ENCODE measurements at places on chromosomes 7 and 10.
A peak's percentile ranks its signal among the peaks of the same experiment; 100 is the strongest.

DNA sequence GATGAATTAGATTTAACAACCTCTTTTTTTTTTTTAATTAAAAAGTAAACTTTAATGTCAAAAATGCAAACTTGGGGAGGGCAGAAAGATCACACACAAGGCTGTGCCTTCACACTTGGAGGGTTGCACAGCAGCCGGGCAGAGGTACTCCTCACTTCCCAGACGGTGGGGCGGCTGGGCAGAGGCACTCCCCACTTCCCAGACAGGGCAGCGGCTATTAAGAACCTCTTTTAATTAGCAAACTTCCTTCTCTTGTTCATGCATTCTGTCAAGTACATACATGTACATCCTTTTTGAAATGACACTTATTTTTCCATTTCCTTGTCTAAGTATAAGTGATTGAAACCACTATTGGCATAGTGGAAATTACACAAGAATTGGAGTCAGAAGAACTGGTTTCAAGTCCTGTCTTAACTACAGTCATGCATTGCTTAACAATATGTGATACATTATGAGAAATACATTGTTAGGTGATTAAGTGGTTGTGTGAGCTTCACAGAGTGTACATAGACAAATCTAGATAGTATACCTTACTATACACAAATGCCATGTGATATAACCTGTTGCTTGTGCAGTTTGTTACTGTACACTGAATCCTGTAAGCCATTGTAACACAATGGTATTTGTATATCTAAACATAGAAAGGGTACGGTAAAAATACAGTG lies 26.5 kb downstream of the BTRC start:
- DNase-seq, result no peak

DNA sequence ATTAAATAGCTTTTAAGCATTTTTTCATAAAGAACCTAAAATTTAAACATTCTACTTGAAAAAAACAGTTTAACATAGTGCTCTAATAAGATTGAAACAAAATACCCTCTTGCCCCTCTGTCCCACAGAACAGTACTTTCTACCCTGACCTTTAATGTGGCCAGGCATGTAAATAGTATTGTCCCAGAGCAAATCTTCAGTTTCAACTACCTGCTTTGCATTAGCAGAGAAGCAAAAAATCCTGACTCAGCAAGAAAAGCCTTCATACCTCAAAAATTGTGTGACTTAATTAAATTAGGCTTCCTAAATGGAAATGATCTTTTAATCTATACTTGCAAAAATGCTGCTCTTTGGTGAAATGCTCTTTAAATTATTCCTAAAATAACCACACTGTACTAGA lies 237.4 kb upstream of the AOAH start:
- no peak for DNase-seq

- peak; percentile 60 for DNase-seq
These were observed 102.1 kb upstream of the PDGFA start for GRCh38 chr7:621572-622285.

GRCh38 chr10:125018576-125019143 lies 76.7 kb downstream of the ZRANB1 start:
- DNase-seq, result no peak

- DNase-seq, result no peak
These were observed 15.0 kb downstream of the PRKAG2 start for GRCh38 chr7:151861881-151862280.

DNA sequence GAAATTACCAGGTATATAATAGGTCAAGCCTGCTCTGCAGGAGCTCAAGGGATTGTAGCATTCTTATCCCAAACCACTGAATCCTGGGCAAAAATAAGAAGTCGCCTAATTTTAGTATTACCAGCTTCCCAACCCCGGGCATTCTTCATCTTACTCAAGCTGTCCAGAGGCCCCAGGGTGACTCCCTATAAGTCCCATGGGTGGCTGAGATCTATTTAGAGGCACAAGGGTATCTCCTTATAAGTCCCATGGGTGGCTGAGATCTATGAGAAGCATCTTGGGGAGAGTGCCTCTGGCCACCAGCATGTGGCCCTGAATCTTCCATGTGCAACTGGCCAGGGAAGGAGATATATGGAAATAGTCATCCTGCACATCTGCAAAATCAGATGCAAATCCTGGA lies 38.9 kb downstream of the PRSS2 start:
- no peak for DNase-seq

- DNase-seq, result peak; percentile 70
These were observed 267.9 kb upstream of the GHITM start for GRCh38 chr10:83871187-83872081.

DNA sequence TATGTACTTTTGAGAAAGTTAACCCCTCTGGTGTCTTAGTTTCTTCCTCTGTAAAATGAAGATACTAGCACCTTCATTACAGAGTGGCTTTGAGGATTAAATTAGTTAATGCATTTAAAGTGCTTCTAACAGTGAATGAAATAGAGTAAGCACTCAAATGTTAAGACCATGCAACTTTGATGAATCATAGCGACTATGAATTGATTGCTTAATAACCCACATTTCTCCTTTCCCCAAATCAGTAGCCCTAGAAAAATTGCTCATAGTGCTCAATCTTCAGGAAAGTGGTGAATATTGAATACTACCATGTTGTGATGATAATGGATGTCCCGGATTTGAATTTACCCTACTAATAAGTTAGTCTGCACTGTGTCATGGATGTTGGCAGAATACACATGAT lies 48.1 kb downstream of the CD36 start:
- no peak for DNase-seq

Data from umbilical cord (tissue), 2 donors.